Activated CD8-positive, alpha-beta memory T cell treated with anti-CD3 and anti-CD28 coated beads for 4 hours (primary cell): ENCODE measurements at places on chromosomes 7 and 10.

GRCh38 chr7:92641921-92642511 is 51.8 kb upstream of the FAM133B start:
- DNase-seq = peak; percentile 45

- DNase-seq = peak; percentile 38
These were observed 9.1 kb upstream of the TMEM236 start for GRCh38 chr10:17742918-17743317.

DNA sequence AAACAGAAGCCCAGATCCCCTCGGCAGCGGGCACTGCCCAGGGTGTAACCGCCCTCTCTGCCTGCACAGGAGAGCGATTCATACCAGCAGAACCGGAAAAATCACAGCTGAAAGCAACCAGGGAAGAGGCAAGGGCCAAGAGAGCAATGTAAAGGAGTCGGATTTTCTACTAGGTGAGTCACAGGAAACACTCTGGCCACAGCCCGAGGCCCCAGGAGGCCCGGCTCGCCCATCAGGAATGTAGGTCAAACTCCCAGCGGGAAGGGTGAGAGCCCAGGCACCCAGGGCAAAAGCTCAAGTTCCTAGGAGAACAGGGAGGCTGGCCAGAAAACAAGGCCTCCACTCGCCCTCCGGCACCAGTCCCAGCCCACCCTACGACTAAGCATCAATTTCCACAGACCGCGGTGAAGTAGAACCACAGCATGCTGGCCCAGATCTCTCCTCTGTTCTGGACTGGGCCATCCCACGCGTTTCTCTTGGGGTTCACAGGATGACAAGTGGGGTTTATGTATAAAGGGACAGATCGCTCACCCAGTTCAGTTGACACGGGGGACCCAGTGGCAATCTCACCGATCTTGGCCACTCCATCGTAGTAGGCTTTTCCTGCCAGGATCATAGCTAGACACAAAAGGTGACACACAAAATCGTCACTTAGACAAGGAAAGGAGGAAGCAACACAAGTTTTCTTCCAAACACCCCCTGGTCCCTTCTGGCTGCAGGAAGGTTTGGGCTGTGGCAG is 46.2 kb downstream of the BAIAP2L1 start:
- no peak for DNase-seq

GRCh38 chr7:139594911-139595476 is 71.5 kb downstream of the CLEC2L start:
- no peak for DNase-seq

GRCh38 chr10:79148452-79149344 is 79.9 kb downstream of the ZMIZ1 start:
- no peak for DNase-seq

DNA sequence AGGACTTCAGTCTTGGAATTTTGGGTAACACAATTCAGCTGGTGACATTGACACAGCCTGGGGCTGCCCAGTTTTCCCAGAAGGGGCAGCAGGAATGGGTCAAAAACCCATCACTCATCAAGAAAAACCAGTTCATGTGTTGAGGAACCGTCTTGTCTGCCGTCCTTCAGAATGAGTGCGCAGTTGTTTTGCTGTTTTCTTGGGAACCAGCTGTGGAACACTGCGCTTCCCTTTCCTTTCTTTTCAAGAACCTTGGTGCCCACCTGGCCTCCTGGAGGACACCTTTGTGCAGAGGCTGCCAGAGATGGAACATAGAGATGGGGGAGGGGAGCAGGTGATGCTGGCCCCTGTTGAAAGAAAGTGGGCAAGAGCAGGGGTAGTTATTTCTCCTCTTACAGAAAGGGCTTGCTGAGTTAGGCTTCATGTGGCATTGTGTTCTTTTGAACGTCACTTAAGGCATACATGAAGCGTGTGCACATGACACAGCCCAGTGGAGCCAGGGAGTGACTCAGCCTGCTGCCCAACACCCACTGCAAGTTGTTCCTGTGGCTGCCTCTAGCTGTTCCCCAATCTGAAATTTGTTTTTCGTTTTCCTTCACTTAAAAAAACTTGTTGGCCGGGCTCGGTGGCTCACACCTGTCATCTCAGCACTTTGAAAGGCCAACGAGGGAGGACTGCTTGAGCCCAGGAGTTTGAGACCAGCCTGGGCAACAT is 87.4 kb upstream of the TNS3 start:
- no peak for DNase-seq

GRCh38 chr10:1199345-1199673 is 143.1 kb downstream of the WDR37 start:
- DNase-seq = no peak

DNA sequence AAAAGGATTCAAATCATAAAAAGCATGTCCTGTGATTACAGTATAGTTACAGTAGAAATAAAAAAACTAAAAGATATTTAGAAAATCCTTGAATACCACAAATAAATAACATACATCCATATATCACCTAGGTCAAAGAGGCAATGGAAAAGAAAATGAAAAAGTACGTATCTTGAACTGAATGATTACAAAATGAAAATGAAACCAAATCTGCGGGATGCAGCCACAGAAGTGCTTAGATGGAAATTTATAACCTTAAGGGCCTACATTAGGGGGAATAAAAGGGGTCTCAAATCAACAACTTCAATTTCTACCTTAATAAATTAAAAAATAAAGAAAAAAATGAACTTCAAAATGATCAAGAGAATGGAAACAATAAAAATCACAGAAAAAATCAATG is 879.0 kb upstream of the CELF2 start:
- no peak for DNase-seq

DNA sequence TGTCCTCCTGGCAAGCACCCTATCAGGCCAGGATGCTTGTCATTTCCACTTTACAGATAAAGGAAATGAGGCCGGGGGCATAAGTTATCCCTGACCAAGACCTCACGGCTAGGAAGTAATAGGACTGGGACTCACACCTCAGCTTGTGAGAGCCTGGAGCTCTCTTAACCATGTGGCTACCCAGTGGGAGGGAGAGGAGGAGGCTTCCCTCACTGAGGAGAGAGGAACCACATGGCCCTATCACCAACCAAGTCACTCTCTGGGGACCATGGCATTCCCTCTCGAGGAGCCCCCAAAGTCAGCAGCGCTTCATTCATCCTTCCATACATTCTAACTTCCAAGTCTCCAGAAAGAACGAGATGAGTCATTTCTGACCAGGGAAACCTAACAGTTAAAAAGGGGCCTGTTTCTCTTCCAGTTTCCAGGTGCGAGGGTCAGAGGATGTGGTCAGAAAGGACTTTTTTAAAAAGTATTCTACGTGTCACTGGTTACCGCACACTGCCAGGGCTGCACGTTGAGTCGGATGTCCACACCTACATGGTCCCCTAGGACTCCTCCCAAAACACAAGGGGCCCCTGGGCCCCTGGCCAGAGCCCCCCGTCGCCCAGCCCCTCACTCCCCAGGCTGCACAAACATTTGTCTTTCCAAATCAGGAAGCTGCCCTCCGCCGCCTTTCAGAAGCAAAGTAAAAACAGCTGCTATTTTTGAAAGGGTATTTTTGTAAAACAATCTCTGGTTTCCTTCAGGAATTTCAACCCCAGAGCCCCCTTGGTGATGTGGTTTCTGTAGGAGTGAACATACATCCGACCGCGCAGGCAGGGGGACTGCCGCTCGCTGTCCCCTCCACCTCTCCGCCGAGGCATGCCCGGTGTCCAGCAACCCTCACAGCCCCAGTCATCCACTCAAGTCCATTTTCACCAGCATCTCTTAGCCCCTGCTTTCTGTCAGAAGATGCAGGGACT is 128.2 kb upstream of the CHST15 start:
- no peak for DNase-seq

DNA sequence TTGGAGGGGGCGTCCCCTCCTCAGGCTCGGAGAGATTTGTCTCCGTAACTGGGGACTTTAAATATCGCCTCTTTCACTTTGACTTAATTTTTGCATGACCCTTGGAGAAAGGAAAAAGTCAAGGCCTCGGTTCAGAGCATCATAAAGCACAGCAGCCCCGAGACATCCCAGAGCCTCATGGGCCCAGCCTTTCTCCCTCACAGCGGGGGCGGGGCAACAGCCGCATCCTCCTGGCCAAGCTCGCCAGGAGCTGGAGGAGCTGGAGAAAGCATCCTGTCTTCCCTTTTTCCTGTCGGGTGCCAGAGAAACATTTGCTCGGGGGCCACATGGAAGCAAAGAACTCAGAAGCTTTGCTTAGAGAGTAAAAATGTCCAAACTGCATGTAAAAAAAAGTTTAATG is 43.6 kb upstream of the DPYSL4 start:
- DNase-seq = no peak

GRCh38 chr10:89813546-89813945 is 112.2 kb downstream of the KIF20B start:
- DNase-seq = no peak

DNA sequence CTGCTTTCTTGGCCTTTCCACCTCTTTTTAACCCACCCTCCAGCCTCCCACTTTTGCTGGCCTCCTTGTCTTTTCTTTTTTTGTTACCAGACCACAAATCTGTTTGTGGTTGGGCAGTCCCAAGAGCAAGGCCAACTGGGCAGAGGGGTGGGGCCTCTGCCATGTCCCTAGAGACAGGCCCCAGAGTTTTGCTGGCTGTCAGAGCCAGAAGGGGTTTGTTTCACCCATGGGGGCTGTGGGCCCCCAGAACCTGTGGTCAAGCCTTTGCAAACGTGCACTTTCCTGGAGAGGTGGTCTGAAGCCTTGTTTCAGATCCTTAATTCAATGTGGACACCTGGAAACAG is 10.3 kb downstream of the ZMIZ1 start:
- DNase-seq = no peak

DNA sequence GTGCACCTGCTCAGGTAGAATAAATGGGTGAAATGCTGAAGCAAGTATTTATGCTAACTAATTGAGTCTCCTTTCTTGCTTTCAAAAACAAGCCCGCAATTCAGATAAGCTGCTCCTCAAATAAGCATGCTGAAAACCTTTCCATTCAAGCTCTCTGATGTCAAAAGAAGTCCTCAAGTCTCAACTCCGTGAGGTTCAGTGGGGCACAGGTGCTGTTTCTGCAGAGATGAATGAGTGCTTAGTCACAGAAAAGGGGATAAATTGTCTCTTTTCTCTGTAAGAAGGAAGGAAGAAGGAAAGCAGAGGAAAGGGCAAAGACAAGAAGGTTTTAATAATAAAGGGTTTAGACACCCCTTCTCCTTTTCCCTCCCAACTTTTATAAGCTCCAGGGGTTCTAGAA is 229.8 kb upstream of the NPY start:
- no peak for DNase-seq

- no peak for DNase-seq
These were observed 5.3 kb downstream of the CALU start for GRCh38 chr7:128744366-128744905.

DNA sequence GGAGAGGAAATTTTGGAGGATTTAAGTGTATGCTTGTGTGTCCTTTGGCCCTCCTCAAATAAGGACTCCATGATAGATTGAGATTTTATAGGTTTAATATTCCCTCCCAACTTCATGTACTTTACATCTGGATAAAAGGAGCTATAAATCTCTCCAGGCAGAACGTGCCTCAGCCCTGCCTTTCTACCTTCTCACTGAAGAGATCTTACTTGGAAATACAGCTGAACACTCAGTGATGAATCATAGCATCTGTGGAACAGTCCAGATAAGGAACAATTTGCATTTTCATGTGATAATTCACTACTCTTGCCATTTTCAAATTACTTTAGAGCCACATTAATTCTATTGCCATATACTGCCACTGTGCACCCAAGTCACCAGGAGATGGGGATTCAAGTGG is 364.6 kb upstream of the PODXL start:
- DNase-seq = no peak

GRCh38 chr7:44914992-44915607 is 29.8 kb upstream of the PURB start:
- DNase-seq = peak; percentile 31

GRCh38 chr10:44016589-44017482 is 368.1 kb downstream of the CXCL12 start:
- no peak for DNase-seq

GRCh38 chr10:5442065-5442989 is 30.0 kb downstream of the NET1 start:
- DNase-seq = no peak

- no peak for DNase-seq
These were observed 203.2 kb upstream of the SEMA3E start for GRCh38 chr7:83852136-83852535.

DNA sequence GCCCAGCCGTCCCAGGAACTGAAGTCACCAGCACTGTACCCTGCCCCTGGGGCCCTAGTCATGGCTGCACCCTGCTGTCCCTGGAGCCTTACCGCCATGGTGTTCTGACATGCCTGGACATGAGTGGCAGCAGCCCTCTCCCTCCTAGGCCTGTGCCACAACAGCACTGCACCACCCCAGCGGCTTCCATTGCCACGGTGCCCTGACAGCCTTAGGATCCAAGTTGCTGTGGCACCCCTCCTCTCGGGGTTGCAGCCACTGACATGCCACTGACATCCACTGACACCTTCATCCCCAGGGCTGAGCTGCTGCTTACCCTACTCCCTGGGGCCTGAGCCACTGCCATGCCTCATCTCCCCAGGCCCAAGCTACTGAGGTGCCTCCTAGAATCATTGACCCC is 39.6 kb upstream of the SHH start:
- DNase-seq = no peak

- DNase-seq = no peak
These were observed 20.8 kb downstream of the WDFY4 start for GRCh38 chr10:48705401-48705938.

DNA sequence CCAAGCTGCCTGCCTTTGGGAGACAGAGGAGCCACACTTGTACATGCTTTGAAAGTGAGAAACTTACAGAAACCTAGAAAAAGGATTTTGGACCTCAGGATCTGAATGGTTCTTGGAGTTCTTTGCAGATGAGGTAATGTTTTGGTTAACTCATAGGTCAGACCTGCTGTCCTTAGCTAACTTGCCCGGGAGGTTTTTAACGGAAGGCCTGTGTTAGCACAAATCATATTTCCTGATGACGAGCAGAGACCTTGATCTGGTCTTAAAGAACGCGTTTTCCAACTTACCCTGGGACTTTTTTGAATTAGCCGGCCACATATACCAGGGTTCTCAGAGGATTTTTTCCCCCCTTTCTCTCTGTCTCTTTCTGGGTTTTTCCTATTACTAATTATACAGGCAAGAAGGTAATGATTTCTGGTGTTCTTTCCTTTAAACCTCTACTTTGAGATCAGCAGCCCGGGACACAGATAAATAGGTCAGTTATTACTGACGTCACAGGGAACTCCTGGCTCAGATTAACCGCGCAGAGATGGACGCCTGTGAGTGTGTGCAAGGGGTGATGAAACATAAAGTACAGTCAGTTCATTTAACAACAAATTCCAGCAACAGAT is 101.7 kb upstream of the KLF6 start:
- DNase-seq = no peak
